ENCODE measurements at places on chromosomes 6 and 20.

- no peak for DNase-seq
These were observed 58.8 kb downstream of the RSPO3 start for GRCh38 chr6:127177030-127177922.

GRCh38 chr6:170346649-170347048, 40.1 kb downstream of the FAM120B start:
- no peak for DNase-seq

GRCh38 chr6:91029211-91029610, 442.3 kb upstream of the MAP3K7 start:
- no peak for DNase-seq

DNA sequence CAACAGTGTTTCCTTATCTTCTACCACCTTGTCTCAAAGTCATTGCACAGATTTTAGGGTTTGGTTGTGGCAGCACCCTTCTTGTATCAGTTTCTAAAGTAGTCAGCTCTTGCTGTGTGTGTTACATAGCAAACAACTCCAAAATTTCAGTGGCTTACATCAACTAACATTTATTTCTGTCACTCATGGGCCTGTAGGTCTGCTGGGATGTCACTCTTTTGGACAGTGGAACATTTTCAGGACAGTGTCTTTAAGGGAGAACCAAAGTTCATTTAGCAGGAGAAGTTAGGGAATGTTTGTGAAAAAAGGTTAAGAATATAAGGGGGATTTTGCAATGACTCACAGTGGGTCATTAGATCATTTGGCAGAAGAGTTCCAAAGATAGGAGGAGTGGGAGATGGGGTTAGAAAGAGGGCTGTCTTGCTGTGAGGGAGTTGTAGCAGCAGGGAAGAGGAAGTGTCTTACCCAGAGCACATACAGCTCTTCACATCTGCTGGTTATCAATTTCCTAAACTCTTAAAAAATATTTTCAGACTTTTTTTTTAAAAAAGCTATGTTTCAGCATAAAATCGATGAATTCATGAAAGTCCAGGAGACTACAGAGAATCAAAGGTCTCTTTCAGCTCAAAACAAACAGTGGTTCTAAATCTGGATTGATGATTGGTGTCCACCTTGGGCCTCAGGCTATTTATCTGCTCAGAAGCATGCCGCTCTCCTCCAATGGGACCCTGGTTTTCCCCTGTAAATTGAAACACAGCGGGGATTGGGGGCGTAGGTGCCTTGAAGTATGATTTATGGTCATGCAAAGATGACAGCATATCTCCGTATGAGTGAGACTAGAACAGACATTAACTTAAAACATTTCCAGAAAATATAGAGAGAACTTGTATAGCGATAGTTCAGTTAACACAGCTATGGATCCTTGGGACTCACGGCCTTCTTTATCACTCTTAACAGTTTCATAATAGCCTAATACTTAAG, 117.3 kb downstream of the B3GAT2 start:
- no peak for DNase-seq

- DNase-seq: no peak
These were observed 26.1 kb upstream of the SH3BGRL2 start for GRCh38 chr6:79605061-79605460.

DNA sequence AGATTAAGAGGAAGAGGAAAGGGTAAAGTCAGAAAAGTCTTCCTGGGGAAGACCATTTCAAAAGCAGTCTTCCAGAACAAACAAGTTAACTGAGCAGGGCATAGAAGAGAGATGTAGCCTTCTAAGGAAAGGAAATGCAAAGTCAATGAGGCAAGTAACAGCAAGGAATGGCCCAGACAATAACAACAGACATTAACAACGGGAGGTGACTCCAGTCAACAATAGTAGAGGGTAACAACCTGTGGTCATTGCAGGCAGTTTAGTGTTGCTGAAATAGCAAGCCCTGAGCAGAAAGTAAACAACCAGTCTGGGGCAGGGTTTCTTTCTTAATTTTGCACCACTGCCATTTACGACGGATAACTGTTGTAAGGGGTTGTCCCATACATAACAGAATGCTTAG, 2.1 kb downstream of the MDN1 start:
- DNase-seq: no peak

- no peak for DNase-seq
These were observed 14.3 kb downstream of the TTBK1 start for GRCh38 chr6:43257367-43258145.

DNA sequence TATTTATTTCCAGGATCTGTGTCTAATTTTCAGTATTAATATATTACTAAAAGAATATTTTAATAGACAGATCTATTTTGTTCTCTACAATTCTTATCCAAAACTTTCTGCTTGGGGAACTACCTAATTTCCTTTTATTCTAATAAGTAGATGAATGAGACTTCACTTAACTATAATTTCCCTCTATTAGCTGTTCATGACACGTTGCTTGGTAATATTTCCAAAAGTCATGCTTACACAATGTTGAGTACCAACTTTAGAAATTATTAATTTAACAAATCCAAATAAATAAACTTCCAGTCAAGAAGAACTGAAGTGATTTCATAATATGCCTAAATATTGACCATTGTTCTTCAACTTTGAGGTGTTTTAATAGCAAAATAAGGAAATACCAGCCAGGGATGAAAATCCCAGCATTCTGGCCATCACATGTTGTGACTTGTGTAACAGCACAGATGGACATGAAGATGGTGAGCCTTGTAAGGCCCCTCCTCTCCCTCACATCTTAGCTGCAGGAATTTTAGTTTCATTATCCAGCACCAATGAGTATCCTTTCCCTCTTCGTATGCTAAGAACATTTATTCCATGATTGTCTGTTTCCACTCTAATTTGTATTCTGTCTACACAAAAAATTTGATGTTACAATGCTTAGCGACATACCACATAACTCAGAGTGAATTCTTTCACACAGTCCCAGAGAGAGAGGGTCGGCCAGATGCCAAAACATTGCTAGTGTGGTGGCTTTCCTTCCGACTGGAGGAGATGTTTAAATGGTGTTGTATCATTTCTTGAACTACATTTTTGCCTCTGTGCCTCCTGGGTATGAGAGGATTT, 137.5 kb downstream of the FOXA2 start:
- DNase-seq: no peak

DNA sequence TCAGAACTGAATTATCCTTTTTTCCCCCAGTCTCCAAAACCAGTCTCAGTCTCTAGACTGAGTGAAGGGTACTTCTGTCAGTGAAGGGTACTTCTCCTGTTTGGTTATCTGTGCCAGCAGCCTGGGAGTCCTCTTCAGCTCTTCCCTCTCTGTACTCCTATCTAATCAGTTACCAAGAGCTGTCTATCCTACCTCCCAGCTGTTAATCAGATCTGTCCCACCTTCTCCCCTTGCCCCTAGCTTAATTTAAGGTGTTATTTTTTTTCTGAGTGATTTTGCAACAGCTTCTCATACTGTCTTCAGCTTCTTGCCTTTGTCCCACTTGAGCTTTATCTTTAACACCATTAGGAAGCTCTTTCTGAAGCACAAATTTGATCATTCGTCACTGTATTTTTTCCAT, 491.9 kb upstream of the SOX4 start:
- DNase-seq: no peak

- DNase-seq: no peak
These were observed 47.2 kb upstream of the STMND1 start for GRCh38 chr6:17054647-17055046.

DNA sequence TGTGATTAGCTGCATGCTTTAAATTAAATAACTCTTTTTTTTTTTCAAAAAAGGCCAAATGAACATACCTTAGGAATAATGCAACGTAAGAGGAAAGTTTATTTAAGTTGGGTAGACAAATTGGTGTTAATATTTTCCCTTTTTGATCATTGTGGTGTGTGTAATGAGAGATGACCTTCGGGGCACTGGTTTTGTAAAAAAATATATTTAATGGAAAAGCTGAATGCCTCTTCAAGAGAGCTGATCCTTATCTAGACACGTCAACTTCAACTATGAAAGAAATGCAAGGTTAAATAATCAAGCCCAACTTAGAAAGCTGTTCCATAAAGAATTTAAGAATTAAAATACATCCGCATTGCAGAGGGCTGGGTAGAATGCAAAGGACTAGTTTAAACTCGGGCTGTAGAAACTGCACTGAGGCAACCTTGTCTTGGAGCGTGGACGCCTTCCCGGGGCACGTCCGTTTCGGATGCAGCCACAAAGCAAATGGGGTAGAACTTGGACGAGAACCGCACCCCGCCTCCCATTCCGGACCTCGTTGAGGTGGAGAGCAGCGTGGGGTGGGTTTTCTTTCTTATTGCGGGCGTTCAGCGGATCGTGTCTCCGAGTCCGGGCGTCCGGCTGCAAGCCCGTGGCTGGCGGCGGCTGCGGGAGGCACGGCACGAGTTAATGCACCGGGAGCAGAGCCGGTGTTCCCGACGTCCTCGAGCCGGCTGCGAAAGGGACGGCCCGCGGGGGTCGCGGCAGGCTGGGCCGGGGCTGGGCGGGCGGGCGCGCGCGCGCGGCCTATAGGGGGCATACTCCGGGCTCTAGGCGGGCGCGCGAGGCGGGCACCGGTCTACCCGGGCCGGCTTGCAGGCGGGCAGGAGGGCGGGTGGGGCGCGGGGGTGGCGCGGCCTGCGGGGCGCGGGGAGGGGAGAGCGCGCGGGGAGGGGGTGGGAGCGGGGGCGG, 1.9 kb downstream of the JARID2 start:
- DNase-seq: peak; percentile 80

DNA sequence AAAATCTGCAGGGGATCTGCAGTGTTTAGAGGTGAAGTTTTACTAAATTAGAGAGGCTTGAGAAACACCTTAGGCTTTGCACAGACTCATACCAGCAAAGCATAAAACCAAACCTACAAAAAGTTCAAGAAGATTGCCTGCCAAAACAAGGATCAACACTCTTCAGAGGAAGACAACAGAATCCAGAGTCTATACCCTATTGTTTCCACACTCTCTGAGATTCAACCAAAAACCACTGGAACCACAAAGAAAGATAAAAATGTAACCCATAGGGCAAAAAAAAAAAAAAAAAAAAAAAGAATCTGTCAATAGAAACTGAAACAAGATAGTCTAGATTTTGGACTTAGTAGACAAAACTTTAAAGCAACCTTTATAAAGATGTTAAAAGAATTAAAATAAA, 102.7 kb downstream of the ANKRD60 start:
- DNase-seq: no peak

- DNase-seq: no peak
These were observed 20.6 kb upstream of the CHMP4B start for GRCh38 chr20:33790566-33790965.

DNA sequence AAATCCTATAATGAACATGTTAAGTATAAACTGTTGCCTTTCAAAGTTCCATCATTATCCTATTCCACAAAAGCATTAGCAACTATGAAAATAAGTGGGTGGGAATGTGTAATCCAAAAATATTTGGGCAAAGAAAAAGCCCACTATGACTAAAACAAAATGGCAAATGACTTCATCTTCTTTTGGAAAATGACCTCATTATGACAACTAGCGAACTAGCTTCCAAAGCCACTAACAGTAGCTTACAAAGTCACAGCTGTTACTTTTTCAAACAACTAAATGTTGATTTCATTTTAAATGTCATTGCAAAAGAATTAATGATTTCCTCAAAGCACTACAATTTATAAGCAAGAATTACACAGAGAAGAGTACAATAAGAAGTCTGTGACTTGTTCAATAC, 49.8 kb upstream of the RUNX2 start:
- no peak for DNase-seq

GRCh38 chr6:87697581-87698546, 4.2 kb downstream of the AKIRIN2 start:
- no peak for DNase-seq

DNA sequence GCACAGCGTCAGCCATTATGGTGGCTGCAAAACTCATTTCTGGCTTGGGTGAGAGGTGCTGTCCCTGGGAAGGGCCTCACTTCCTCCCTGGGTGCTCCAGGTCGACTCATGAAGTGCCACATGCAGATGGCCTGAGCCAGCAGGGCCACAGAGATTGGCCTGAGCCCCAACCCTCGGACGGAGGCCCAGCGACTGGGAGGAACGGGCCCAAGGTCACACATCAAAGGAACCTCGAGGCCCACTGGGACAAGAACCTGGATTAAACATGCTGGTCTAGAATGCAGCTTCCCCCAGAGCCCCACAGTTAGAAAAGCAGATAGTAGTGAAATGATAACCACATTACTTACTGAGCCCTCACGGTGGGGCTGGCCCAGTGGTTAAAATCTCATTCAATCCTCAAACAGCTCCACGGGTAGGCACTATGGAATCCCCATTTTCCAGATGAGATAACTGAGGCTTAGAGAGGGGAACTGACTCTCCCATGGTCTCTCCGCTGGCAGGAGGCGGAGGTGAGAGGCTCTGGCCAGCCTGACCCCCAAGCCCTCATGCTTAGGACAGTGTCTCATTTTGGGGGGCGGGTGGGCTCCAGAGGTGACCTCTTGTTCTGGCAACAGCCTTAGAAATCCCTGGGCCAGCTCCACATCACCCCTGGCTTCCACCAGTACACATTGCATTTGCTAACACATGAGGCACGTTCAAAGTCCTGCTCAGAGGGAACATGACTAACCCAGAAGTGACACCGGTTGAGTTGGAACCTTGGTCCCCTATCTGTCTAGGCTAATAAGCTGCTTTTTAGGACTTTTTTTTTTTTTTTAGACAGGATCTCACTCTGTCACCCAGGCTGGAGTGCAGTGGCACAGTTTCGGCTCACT, 53.0 kb downstream of the SRC start:
- DNase-seq: no peak

- DNase-seq: no peak
These were observed 105.0 kb downstream of the TIAM2 start for GRCh38 chr6:155100087-155100486.

DNA sequence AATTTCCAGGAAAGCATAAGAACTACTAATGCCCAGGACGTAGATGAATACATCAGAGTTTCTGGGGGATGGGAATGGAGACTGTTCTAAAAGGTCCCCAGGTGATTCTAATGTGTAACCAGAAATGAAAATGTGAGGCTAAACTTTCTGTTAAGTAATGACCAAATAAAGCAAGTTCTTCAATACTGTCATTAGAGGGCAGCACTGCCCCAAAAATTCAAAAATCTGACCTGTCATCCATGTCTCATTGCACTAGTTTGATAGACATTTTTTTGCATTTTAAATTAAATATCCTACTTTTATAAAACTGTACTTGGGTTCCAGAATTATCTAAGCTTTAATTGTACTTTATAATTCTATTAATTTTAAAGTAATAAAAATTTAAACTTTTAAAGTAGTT, 94.9 kb downstream of the RFX6 start:
- DNase-seq: no peak

DNA sequence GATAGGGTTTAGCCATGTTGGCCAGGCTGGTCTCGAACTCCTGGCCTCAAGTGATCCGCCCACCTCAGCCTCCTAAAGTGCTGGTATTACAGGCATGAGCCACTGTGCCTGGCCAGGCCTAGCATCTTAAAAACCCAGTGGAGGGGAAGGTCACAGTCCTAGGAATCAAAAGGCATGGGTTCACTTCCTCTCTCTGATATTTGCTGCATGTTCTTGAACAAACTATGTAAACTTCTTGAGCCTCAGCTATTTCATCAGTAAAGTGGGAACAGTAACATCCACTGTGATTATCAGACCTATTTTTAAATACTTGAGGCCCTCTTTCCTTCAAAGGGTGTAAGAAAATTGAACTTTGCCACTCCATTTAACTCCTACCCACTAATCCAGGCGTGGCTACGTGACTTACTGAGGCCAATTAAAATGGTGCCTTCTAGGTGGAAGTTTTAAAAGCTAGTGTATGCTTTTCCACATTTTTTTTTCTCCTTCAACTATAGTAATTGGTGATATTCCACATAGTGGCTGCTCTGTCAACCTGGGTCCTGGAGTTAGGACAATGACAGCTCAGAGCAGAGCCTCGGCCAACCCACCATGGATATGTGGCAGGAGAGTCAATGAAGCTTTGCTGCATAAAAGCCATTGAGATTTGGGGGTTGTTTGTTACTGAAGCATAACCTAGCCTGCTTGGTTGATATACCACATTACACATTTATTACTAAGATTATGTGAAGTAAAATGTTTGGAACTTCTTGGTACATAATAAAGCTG, 32.2 kb upstream of the IER3 start:
- DNase-seq: no peak

Measured in ascending aorta (tissue), 2 donors.